ENCODE measurements at places on chromosomes 7 and 10.

DNA sequence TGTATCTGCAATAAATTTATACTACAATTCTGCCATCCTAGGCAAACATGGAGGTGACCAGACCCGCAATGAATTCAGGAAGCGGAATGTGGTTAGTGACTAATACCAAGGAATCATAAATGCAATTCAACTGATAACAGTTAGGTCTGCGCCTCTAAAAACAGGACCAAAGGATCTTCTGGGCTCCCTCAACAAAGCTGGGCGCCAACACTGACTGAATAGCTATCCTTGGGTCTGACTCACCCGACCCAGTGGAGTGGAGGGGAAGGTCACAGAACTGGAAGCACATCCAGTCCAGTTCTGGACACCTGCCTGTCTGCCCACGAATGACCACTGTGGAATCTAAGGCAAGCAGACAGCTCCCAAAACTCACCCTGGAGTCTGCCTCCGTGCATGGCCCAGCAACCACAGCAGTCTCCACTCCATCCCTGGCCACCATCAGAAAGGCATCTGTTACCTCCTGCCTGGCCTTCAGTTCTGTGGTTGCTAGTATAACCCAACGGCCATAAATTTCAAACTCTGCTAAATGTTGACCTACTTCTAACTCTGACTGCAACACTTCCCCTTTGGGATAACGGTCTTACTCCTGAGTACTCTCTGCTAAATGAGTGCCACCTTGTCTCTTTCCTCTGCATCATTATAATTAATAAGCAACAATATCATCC lies 43.0 kb upstream of the DLX6 start:
- no peak for DNase-seq

- DNase-seq = no peak
Observed at GRCh38 chr10:97843281-97843671, 6.4 kb upstream of the GOLGA7B start.

DNA sequence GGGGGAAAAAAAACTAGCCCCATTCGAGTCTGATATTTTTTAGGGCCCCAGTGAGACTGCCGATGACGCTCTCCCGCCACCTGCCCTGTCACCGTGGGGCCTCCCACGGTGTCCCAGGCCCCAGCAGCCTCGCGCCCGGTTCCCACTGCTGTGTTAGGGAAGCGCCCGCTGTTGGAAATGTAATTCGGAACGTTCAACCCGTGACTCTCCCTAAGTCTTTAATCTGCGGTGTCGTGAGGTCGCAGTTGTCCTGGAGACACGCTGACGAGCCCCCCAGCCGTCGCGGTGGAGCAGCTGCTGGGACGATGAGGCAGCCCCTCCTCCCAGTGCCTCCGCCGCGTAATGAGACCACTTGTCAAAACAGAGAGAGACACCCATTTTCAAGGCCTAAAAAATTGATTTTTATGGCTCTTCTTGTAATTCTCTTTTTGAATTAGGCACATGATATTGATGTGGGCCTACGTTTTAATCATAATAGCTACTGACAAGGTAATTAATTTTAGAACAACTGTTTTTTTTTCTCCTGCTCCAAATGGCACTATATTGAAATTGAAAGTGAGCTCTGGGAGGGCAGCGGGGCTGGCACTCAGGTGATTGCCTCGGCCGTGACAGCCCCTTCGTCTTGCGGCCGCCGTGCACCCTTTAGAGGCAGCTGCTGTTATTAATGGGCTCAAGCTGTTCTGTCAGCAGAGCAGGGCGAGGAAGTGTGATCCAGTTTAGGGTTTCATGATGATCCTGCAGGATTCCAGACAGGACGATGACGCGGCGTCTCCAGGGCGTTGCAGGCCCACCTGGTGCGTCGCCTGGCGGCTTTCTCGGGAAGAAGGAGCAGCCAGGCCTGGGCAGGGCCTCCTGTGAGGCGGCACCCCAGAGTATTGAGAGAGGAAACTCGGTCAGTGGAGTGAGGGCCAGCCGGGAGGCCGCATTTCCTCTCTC lies 63.3 kb downstream of the NKX6-2 start:
- DNase-seq = no peak

GRCh38 chr7:70492625-70493024 lies 639.3 kb upstream of the GALNT17 start:
- DNase-seq = no peak

GRCh38 chr10:93261089-93261488 lies 187.4 kb downstream of the CYP26A1 start:
- DNase-seq = no peak

Measured in stimulated activated CD8-positive, alpha-beta memory T cell treated with anti-CD3 and anti-CD28 coated beads, Interleukin-2, amount 100 ng/mL, for 48 hours (primary cell).